Pulmonary artery endothelial cell (primary cell): ENCODE measurements at places on chromosomes 2 and 18. TPM values are rescaled to one million over a fixed set of nuclear protein-coding genes. Genes with fewer than 3 reads are reported as not detected.

UNC80 gene
- not detected in 2 replicates for total RNA-seq

TWIST2 gene
- 5.4 and 13.2 TPM in 2 replicates for total RNA-seq

RIT2 gene
- total RNA-seq, result not detected in 2 replicates

FBXO36 gene
- 0.63 and 2.0 TPM in 2 replicates for total RNA-seq

DNA sequence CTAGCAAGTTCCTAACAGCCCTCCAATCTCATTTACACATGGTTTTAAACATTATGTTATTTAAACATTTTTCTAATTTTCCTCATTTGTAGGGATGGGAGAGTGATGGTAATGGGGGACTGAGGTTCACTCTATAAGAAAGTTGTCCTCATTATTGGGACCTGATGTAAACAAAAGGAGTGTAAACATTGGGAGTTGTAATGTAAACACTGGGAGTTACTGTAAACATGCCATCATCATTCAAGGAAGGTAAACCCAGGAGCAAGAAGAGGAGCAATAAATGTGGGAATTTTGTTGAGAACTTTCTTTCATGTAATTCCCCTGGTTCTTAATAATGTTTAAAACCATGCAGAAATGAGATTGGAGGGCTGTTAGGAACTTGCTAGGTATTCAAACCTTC lies 17.8 kb downstream of the RFTN2 start:
- DNase-seq, result no peak

- DNase-seq, result no peak
These were observed 137.5 kb upstream of the OTOS start for GRCh38 chr2:240277807-240278522.
